ENCODE measurements at places on chromosomes 5 and 9.

DNA sequence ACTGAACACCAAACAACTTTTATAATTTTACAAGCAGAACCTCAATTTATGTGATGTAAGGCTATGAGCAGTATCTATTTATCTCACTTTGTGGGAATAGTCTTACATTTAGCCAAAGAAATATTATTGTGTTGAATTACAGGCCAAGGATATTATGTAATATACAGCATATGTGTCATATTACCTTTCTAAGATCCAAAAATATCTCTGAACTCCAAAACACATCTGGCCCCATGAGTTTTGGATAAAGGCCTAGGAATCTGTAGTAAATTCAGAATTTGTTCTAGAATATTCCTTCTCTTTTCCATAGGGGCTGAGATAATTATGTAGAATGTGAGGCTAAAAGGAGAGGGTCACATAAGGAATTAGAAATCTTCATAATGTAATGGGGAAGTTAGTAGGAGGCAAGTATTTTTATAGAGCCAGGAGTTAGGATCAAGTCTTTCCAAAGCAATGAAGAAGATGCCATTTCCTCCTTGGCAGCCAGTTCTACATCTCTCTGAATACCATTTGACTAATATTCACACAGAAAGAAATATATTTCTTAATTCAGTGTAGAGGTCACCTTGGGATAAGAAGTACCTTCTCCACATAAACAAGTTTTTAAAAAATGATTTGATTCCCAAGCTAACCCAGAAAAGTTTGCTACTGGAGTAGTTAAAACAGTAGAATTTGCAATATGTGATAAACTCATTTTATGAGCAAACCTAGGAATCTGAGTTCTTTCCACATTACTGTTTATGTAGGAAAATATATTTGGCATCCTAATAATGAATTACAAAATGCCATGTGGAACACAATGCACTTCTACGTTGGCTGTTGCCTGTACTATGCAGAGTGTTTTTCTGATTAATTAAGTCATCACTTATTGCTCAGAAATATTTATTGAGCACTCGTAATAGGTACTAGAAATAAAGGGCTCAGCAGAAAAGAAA, 20.3 kb upstream of the GRAMD2B start:
- H3K27ac ChIP-seq, result no peak overlapping the region
- H3K27me3 ChIP-seq, result peaks cover 11% of the 10 kb centered on the region
- H3K36me3 ChIP-seq, result peaks cover 2% of the 10 kb centered on the region

DNA sequence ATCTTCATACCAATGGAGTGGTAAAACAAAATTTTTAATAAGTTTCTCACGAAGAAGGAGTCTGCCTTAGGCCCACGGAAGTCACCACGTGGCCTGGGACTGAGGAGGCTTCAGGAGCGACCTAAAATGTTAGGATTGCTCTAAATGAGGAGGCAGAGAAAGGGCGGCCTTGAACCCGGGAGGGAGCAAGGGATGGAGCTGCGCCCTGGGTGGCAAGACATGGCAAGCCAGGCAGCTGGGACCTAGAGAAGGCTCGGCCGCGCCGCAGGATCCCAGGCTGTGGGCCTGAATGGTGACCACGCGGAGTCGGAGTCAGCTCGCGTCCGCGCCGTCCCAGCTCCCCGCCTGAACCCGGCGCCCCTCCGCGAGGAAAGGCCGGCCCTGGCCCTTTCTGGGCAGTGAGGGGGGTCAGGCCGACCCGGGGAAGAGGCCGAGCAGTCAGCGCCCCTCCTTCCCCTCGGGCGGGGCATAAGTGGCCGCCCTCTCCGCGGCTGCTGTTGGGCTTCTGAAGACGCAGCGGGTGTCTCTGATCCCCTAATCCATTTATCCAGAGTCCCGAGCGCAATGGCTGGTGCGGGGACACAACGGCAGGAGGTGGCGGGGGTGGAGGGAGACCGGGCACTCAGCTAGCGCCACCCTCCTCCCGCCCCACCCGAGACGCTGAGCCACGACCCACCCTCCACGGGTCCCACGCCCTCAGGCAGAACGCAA, 10.6 kb downstream of the IRX1 start:
- H3K27me3 ChIP-seq, result peaks cover 14% of the 10 kb centered on the region
- no peak overlapping the region for H3K27ac ChIP-seq
- no peaks in the 10 kb centered on the region for H3K4me1 ChIP-seq

DNA sequence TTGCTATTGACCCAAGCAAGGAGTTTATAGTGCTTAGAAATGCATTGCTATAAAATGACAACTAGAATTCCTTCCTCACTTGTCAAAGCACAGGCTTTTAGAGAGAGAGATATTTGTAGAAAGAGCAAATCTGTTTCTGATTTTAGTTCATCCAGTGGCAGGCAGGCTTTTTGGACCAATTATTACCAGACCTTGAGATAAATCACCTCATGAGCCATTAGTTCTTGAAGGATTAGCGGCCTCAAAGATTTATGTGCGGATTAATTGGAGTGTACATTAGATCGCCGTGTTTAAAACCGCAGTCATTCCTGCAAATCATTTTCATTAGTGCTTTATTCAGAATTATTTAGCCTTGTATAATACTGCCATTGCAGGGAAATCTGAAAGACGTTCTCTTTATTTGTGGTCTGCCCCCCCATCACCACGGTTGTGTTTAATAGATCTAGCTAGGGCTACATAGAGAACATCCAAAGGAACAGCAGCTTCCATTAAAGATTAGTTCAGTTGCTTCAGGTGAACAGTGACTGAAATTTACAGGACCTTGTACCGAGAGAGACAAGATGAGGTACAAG, 28.8 kb upstream of the TJP2 start:
- no peak overlapping the region for H3K27ac ChIP-seq
- no peaks in the 10 kb centered on the region for H3K4me1 ChIP-seq
- H3K36me3 ChIP-seq, result no peaks in the 10 kb centered on the region
- H3K27me3 ChIP-seq, result no peaks in the 10 kb centered on the region
- no peak overlapping the region for H3K4me3 ChIP-seq

DNA sequence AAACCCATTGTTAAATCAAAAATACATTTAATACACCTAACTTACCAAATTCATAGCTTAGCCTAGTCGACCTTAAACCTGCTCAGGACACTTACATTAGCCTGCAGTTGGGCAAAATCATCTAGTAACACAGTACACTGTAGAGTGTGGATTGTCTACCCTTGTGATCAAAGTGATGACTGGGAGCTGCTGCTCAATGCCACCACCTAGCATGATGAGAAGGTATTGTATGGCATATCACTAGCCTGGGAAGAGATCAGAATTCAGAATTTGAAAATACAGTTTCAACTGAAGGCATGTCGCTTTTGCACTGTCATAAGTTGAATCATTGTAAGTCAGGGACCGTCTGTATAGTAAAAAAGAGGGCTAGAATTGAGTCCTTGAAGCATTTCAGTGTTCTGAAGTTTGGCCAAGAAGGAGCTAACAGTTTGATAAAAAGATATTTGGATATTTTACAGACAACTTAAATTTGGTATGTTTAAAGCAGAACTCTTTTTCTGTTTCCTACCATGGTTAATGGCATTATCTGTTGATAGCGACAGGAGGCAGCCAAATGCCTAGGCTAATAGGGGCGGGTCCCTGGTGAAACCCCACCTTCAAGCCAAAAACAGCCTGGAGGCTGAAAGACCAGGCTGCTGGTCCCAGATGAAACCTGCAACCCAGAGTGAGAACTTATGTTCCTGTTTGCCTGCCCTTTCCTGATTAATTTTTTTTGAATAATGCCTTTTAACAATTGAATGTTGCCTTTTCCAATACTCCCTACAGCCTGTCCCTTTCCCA, 23.0 kb downstream of the SMIM15 start:
- H3K36me3 ChIP-seq, result peaks cover 5% of the 10 kb centered on the region
- no peaks in the 10 kb centered on the region for H3K27me3 ChIP-seq

- no peak for DNase-seq
- H3K4me3 ChIP-seq, result peak overlapping the region; percentile 75
- H3K4me1 ChIP-seq, result peaks cover 23% of the 10 kb centered on the region
- H3K27me3 ChIP-seq, result no peaks in the 10 kb centered on the region
- peak overlapping the region; percentile 10 for H3K27ac ChIP-seq
Measured at GRCh38 chr9:37100741-37101140, 19.6 kb upstream of the ZCCHC7 start.

DNA sequence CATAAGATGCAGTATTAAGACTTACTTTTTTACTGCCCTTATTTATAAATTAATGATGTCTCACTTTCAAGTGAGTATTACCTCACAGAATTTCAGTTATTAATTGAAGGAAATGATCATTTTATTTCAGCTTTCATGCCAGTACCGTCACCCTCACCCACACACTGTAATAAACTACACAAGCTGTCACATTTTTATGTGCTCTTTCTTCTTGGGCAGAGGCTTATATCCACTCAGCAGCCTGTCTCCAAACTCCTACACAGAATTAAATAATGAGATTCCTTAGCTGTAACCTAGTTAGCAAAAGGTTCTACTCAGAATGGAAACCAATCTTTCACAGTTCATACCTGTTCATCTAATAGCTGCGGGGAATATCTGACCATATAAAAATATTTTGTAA, 1915.8 kb upstream of the CDH6 start:
- H3K27ac ChIP-seq, result no peak overlapping the region
- no peaks in the 10 kb centered on the region for H3K27me3 ChIP-seq
- H3K4me3 ChIP-seq, result no peak overlapping the region
- H3K4me1 ChIP-seq, result no peaks in the 10 kb centered on the region

DNA sequence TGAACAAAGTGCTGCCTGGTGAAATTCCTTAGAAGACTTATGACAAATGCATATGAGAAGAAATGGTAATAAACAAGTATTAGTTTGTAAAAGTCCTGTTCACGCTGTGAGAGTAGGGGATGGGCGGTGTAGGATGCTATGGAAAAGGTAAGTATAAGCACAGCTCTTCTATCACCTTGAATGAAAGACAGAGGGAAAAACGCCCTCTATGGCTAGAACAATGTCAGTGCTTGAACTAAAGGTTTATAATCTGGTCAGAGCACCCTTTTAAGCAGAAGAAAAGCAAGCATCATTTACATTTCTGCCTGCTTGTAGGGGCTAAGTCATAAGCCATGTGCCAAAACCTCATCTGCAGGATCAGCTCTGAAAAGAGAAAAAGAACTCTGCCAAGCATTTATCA, 115.2 kb downstream of the LHFPL2 start:
- no peak for DNase-seq
- H3K27me3 ChIP-seq, result no peaks in the 10 kb centered on the region
- H3K4me3 ChIP-seq, result no peak overlapping the region
- no peak overlapping the region for H3K27ac ChIP-seq
- H3K4me1 ChIP-seq, result peaks cover 9% of the 10 kb centered on the region
- H3K36me3 ChIP-seq, result no peaks in the 10 kb centered on the region

GRCh38 chr5:10448754-10449360, 7.2 kb downstream of the ROPN1L start:
- DNase-seq, result no peak
- H3K4me1 ChIP-seq, result peaks cover 19% of the 10 kb centered on the region
- H3K27ac ChIP-seq, result no peak overlapping the region
- no peaks in the 10 kb centered on the region for H3K27me3 ChIP-seq

DNA sequence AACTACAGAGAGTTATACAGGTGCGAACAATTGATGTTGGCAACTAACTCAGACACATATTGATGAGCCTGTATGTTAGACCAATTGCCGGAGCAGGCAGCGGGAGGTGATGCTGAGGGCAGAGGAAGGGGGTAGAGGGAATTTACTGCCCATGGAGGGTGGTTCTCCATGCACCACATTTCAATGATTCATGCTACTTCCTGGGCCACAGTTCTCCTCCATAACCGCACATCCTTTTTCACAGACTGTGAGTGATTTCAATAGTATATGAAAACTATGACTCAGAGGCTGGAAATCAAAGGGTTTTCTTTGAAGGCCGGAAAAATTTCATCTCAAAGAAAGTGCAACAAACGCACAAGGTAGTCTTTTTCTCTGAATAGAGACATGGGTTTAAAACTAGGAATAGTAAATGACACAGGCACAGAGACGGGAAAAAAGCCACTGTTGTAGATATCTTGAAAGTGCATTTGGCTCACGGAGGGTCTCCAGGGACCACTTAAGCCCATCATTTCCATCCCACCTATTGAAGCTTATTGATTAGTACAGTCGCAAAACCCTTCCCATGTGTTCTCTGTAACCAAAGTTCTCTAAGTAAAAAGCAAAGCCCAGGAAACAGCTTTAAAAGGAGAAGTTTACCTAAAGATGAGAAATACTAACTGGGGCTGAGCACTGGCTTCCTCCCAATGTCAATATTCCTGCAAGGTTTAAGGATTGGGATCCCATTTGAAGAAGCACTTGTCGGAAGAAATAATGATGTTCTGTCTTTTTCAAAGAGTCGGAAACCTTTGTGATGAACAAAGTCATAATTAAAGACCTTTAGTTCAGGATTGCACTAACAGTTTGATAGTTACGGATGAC, 28.0 kb upstream of the ADAM19 start:
- H3K4me3 ChIP-seq, result peak overlapping the region; percentile 39
- H3K36me3 ChIP-seq, result no peaks in the 10 kb centered on the region

GRCh38 chr5:88854769-88855168, 28.2 kb downstream of the MEF2C start:
- H3K4me1 ChIP-seq, result peaks cover 27% of the 10 kb centered on the region
- peak overlapping the region; percentile 84 for H3K27ac ChIP-seq
- peaks cover 32% of the 10 kb centered on the region for H3K36me3 ChIP-seq
- H3K4me3 ChIP-seq, result no peak overlapping the region

- H3K27ac ChIP-seq, result peak overlapping the region; percentile 75
- DNase-seq, result peak; percentile 54
- peaks cover 25% of the 10 kb centered on the region for H3K4me1 ChIP-seq
Measured at GRCh38 chr5:177405805-177406204, 3.6 kb downstream of the F12 start.

DNA sequence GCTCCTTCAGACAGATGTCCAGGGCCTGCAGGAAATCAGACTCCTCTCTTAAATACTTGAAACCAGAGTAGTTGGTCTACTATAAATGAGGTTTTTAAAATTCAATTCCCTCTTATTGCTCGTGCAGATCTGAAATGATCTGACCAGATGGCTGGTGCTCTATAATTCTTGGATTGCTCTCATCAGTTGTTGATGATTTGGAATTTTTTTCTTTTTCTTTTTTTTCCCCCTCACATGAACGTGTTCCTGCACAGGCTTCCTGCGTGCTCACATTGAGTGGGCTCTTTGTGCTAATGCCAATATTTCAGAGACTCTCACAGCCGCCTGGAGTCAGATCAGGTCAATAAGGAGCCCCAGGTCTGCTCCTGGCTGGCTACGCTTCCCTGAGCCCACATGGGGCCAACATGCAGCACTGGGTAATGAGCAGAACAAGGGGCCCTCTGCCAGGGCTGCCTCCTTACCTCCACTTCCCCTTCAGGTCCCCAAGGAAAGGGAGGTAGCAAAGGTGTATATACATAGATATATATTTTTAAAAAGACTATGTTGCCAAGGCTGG, 82.0 kb downstream of the SIL1 start:
- peaks cover 33% of the 10 kb centered on the region for H3K36me3 ChIP-seq
- H3K4me3 ChIP-seq, result no peak overlapping the region
- no peaks in the 10 kb centered on the region for H3K27me3 ChIP-seq
- no peaks in the 10 kb centered on the region for H3K4me1 ChIP-seq
- DNase-seq, result no peak

- no peak overlapping the region for H3K4me3 ChIP-seq
- DNase-seq, result no peak
- no peak overlapping the region for H3K27ac ChIP-seq
- no peaks in the 10 kb centered on the region for H3K4me1 ChIP-seq
Measured at GRCh38 chr5:58105836-58106235, 354.1 kb downstream of the PLK2 start.

GRCh38 chr5:4862500-4862899, 277.6 kb upstream of the ADAMTS16 start:
- no peak overlapping the region for H3K27ac ChIP-seq
- no peak for DNase-seq
- no peaks in the 10 kb centered on the region for H3K27me3 ChIP-seq

GRCh38 chr5:100615362-100615761, 80.2 kb downstream of the FAM174A start:
- peaks cover 3% of the 10 kb centered on the region for H3K27me3 ChIP-seq
- H3K36me3 ChIP-seq, result no peaks in the 10 kb centered on the region
- H3K4me3 ChIP-seq, result no peak overlapping the region
- no peak overlapping the region for H3K27ac ChIP-seq

- H3K4me3 ChIP-seq, result no peak overlapping the region
- H3K4me1 ChIP-seq, result no peaks in the 10 kb centered on the region
- H3K27ac ChIP-seq, result no peak overlapping the region
- DNase-seq, result no peak
- no peaks in the 10 kb centered on the region for H3K27me3 ChIP-seq
Measured at GRCh38 chr9:3629495-3629894, 103.7 kb upstream of the RFX3 start.
